Cerebellar nuclear complex (tissue), 1 donor: ENCODE measurements at places on chromosomes 7 and 10.

DNA sequence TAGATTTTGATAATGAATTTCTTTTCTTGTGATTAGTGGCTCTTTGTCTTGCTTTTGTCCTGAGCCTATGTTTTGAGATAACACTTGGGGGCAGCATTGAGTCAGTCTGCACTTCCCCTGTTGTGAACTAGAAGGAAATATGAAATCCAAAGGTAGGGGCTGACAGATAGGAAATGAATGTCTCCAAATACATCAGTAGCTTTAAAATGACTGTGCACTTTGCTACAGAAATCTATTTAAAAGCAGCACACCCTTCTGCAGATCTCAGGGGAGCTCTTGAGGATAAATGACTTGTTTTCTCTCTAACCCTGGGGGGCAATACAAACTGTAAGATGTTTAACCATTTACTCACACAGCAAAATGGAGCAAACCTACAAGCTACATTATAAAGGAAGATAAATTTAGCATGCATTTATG, 176.0 kb upstream of the MYO3A start:
- DNase-seq, result no peak

DNA sequence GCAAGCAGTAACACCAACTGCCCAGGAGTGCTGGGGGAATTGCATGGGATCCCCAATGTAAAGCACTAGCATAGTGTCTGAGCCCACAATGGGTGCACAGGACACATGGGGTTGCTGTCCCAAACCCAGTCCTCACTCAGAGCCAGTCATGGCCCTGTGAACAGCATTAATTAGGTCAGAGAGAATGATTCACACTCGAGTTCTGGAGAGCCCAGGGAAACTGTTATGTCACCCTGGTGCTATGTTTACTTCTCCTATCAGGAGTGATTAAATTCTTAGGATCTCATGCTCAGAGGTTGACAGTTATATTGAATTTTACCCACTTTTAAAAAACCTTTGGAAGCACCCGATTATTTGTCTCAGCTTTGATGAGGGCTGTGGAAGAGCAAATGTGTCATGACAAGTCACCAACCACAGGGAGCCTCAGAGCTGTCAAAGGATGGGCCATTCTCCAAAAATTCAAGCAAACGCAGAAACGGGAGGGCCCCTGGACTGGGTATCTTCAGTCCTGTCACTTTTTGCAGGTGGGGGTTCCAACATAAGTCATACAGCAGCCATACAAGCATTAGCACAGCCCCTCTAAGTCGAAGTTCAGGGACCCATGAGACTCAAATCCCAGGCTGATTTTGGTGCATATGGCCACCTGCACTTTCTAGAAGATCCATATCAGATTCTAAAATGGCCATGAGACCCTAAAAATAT, 1.3 kb upstream of the RASSF4 start:
- DNase-seq, result no peak

- DNase-seq, result no peak
Measured at GRCh38 chr10:103836861-103837260, 18.5 kb downstream of the SH3PXD2A start.

DNA sequence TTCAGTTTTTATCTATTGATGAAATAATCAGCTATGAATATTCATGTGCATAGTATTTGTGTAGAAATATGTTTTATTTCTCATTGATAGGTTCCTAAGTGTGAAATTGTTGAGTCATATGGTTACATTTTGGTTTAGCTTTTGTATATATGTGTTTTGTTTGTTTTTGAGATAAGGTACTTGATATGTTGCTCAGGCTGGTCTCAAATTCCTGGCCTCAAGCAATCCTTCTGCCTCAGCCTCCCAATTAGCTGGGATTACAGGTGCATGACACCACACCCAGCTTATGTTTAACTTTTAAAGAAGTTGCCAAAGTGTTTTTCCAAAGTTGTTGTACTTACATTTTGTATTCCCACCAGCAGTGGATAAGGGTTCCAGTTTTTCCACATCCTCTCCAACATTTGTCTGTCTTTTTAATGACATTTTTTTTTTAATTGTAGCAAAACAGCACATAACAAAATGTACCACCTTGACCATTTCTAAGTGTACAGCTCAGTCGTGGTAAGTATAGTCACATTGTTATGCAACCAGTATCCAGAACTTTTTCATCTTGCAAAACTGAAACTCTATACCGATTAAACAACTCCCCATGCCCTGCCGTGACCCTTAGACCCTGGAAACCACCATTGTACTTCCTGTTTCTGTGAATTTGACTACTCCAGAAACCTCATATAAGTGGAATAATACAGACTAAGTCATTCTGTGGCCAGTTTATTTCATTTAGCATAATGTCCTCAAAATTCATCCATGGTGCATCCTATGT, 12.6 kb upstream of the UBE2D1 start:
- no peak for DNase-seq

- no peak for DNase-seq
Measured at GRCh38 chr10:21535494-21535965, 1.5 kb downstream of the MLLT10 start.

DNA sequence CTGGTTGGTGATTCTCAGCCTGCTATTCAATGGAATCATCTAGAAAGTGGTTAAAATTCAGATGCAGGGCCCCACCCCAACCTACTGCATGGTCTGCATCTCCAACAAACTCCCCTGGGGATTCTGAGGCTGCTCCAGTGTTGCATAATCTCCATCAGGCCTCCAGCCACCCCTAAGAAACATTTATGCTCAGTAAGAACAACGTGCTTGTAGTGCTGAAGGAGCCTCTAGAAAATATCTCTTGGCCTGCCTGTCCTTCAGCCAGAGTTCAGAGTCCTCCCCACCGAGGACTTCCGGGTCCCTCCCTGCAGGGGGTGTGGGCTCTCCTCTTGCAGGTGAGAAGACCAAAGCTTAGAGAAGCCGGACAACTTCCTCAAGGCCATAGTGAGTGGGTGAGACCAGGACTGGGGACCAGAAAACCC, 159.8 kb downstream of the SH3PXD2A start:
- no peak for DNase-seq
